ENCODE measurements at places on chromosomes 12 and 14. TPM values are rescaled to one million over a fixed set of nuclear protein-coding genes. Genes with fewer than 3 reads are reported as not detected.

The INHBC gene
- 0.18 TPM for total RNA-seq

DNA sequence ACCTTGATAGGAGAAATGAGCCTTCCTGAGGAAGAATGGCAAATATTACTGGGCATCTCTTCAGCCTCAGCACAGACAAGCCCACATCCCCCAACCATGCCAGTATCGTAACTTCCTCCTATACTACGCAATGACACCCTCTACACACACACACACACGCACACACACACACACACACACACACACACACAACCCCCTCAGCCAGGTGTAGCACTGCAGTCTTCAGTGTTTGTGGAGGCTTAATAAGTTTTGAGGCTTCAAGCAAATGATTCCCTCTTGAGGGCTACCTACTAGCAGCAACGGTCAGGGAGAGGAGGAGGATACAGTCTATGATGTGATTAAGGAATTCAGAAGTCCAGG lies 1.6 kb downstream of the DGKA start:
- no peak for DNase-seq
- H3K27me3 ChIP-seq, result no peaks in the 10 kb centered on the region
- H3K4me3 ChIP-seq, result peak overlapping the region; percentile 46
- peaks cover 2% of the 10 kb centered on the region for H3K36me3 ChIP-seq

- no peaks in the 10 kb centered on the region for H3K4me1 ChIP-seq
- H3K27me3 ChIP-seq, result no peaks in the 10 kb centered on the region
- DNase-seq, result peak; percentile 27
- H3K36me3 ChIP-seq, result no peaks in the 10 kb centered on the region
These were observed 55.4 kb downstream of the TMEM121 start for GRCh38 chr14:105581551-105582341.

- no peak overlapping the region for H3K27ac ChIP-seq
- no peaks in the 10 kb centered on the region for H3K4me1 ChIP-seq
- DNase-seq, result no peak
- no peaks in the 10 kb centered on the region for H3K27me3 ChIP-seq
These were observed 247.6 kb downstream of the BCAT1 start for GRCh38 chr12:24701343-24701742.

The PPM1H gene
- 9.6 TPM for total RNA-seq

The LRRC10 gene
- not detected for total RNA-seq

The IQSEC3 gene
- not detected for total RNA-seq

DNA sequence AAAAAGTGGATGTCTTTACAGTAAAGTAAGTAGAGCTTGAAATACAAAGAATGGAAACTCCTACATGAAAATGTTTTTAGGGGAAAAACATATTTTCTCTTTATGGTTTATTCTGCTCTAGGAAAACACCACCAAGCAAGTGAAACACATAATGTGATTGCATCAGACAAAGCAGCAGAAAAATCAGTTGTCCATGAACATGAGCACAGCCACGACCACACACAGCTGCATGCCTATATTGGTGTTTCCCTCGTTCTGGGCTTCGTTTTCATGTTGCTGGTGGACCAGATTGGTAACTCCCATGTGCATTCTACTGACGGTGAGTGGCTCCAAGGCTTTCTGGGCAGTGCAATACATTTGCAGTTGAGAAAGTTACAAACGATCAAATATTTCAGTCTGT lies 42.6 kb upstream of the PLEKHD1 start:
- no peak overlapping the region for H3K27ac ChIP-seq
- no peaks in the 10 kb centered on the region for H3K4me1 ChIP-seq
- peaks cover 10% of the 10 kb centered on the region for H3K36me3 ChIP-seq
- no peak overlapping the region for H3K4me3 ChIP-seq
- H3K27me3 ChIP-seq, result no peaks in the 10 kb centered on the region

The MORN3 gene
- total RNA-seq, result not detected

DNA sequence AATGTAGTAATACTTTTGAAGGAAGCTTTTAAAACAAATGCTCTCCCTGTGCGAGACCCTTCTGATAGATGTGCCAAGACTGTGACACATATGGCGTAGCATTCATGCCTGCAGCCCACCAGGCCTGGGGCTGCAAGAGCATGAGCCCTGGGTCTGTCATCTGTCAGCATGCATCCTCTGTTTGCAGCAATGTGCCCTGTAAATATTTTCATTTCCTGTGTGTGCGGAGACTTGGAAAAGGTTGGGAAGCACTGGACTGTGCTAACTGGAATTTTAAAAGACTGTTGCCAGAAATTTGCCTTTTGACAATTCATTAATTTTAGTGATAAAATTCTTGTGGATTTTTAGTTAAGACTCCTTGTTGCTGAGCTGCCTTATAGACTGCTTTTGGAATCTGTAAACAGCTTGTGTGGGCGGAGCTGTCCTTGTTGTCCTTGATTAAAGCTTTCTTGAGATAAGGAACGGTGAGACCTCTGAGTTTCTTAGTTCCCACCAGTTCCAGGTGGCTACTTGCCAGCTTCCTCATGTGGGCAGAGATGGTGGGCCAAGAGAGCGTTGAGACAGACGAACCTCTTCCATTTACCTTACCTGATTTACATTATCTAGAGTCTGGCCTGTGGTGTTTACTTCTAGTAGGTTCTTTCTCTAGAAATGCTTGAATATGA lies 23.4 kb downstream of the MARK3 start:
- no peak overlapping the region for H3K27ac ChIP-seq
- H3K36me3 ChIP-seq, result peaks cover 17% of the 10 kb centered on the region
- peaks cover 2% of the 10 kb centered on the region for H3K4me1 ChIP-seq
- H3K27me3 ChIP-seq, result no peaks in the 10 kb centered on the region

DNA sequence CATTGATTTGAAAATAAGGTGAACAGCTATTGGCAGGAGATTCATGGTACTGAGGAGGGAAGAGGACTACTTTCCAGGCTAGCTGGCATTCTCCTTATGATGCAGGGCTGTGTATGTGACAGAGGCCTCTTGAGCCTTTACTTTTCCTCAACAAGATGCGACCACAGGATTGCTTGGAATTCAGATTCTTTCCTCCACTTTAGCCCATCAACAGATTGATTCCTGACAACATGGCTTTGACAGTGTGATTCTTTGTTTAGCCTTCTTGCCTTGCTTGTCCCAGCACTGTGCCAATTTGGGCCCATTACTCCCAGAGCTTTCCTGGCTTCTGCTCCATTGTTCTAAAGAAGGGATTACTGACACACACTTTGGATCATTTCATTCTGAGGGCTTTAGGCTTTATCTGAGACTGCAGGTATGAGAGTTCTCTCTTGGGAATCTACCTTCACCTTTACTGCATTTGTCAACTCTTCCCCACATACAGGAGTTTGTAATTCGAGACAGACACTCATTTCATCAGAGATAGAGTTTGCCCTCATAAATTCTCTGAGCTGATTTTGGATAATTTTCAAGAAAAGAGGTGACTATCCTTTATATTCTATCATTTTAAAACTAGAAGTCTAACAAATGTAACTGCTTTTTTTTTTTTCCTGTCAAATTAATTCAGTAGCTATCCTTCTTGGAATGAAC lies 206.4 kb upstream of the GZMB start:
- peak; percentile 54 for DNase-seq
- H3K27me3 ChIP-seq, result no peaks in the 10 kb centered on the region
- peaks cover 17% of the 10 kb centered on the region for H3K4me1 ChIP-seq

All from SJSA1 (cell line).